ENCODE measurements at places on chromosomes 13 and 19. TPM values are rescaled to one million over a fixed set of nuclear protein-coding genes. Genes with fewer than 3 reads are reported as not detected.

Gene TMEM145
- polyA plus RNA-seq, result 0.86 TPM

Gene ZNF790
- 14.5 TPM for polyA plus RNA-seq

GRCh38 chr13:53545340-53545941 is 516.8 kb downstream of the OLFM4 start:
- no peak for DNase-seq

GRCh38 chr19:50269653-50270052 is 59.5 kb downstream of the KCNC3 start:
- DNase-seq, result no peak

GRCh38 chr13:47418206-47418920 is 521.5 kb upstream of the HTR2A start:
- DNase-seq, result no peak

All from left renal cortex interstitium (tissue), 4 donors.